Glutamatergic neuron (in vitro differentiated cells): ENCODE measurements at places on chromosomes 7 and 10.

DNA sequence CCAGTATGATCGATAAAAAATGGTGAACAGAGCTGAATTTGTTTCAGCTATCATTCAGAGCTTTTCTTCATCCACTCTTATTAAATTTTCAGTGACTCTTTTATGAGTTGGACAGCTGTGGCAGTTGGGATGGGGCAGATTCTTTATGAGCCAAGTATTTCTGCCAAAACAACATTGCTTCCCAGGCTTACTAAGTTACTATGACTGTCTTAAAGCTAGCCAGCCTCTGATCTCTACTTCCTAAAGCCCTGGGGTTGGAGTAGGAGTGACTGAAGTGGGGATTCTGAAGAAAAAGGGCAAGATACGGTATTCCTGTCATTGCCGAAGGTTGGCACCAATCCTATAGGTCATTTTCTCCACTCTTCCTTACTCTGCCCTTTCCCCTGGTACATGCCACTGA, 12.7 kb downstream of the RPP30 start:
- no peak for DNase-seq

DNA sequence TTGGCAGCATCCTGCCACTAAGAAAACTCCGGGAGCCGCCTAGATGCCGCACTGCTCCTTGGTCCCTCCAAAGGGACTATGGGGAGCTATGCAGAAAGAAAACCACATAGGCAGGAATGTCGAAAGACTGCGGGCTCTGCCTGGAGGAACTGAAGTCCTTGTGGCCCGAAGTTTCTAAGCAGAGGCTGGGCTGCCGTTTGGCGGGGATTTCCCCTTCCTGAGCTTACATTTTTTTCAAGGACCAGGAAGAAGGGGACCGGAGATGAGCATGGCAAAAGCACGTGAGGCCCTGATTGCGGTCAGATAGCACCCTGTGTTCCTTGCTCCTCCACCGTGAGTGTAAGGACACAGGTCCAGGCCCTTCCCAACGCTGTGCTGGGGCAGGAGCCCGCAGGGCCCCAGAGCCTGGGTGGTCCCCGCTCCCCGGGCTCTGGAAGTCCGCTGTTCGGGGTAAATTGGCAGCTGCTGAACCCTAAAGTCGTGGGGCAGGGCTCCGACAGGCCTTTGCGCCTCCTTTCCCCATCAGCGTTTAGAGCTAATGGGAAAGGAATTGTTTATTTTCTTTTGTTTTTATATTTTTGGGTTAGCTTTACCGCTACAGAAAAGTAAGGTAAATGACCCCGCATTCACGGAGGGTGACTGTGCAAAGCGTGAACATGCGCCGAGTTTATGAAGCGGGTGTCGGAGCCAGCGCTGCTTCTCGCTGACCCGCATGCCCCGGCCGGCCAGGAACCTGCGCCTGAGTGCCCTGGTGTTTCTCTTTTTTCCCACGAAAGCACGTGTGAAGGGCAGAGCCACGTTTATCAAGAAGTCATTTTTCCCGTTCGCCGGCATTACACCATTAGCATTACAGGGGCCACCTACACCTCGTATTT, 356.5 kb upstream of the ZNF32 start:
- DNase-seq = no peak

GRCh38 chr10:72061930-72062329, 26.4 kb downstream of the SPOCK2 start:
- DNase-seq = no peak

DNA sequence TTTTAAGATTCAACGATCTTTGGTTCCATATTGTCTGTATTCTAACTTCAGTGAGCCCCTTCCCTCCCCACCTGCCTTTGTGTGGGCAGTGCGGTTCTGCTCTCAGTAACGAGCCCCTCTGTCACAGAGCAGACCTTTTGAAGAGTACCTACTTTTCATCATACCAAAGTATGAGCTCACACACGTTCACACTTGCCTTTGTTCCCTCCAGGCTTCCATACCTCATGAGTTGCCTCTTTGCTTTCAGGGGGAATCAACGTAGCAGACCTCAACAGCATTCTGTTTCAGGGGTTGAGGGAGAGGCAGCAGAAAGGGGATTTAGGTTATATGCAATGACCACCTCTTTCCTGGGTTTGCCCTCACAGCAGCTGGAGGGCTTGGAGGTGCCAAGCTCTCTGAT, 211.4 kb upstream of the MDFIC start:
- no peak for DNase-seq

- DNase-seq = no peak
Measured at GRCh38 chr7:31106303-31107105, 54.4 kb downstream of the ADCYAP1R1 start.
